ENCODE measurements at places on chromosomes 4 and X.

DNA sequence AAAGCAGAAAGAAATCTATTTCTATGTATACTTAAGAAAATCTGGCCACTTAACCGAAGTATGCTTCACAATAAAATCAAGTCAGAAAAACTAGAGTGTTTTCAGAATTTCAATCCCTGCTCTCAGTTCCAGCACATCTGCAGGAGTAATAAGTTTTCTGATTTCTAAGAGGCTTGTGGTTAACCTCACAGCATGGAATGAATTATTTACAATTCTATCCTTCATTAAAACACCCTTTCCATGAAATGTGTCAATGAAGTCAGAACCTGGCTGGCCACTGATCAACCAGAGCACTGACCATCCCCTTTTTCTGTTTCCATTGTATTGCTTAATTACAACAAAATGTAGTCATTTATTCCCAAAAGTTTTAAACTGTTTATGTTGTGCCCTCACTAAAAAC, 781.4 kb upstream of the INTU start:
- DNase-seq: peak; percentile 77

GRCh38 chr4:146674829-146675570, 36.3 kb downstream of the POU4F2 start:
- DNase-seq: no peak

DNA sequence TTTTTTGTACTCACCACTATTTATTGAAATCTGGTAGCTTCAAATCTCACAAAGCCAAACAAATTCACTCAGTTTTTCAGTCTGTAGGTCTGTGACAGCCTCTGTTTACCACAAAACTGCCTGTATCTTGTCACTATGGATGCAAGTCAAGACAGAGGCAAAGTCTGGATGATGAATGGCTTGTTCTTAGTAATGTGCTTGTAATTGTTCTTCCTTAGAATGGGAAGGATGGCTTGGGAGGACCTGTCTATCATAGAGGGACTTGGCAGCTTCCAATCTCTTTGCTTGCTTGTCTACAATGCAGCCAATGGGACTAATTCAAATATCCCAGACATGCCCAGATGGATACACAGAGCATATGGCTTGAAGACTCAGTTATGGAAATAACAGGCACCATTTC, 141.2 kb upstream of the SCML1 start:
- DNase-seq: no peak

DNA sequence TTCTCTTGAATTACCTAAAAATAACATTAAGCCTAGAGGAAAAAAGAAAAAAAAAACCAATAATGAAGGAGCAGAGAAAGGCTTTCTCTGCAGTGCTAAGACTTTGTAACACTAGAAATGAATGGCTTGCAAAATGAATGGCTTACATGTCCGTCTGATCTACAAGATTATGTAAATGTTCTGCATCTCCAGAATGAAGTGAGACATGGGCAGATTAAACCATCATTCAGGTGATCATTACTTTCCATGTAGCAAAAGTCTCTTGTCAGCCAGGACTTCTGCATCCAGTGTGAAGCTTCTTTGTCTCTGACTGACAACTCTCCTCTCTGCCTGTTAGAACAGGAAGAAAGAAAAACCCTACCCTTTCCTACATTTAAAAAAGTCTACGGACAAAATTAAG, 304.3 kb downstream of the LDB2 start:
- no peak for DNase-seq

DNA sequence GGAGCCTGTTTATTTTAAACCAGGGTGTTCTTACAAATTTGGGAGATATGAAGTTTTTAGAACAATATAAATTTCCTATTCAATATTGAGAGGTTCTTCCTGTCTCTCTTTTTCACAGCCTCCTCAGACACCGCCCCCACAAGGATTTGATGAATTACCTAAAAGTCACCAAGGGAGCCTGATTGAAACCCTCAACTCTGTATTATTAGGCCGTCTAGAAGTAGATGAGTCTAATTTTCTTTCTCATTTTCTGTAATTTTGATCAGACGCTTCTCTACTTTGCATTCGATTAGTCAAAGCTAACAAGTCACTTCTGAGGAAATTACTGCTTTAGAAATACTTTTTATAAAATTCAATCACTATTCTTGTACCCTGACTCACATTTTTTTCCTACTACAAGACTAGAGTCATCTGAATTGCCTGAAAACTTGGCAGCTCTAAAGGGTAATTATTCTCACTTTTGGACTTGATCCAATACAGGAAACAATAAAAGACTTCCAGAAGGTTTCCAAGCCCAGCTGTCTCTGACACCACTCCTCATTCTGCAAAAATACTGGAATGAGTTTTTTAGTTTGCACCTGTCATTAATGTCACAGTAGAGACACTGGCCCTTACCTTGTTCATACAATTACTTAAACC, 111.2 kb downstream of the ELOVL6 start:
- DNase-seq: peak; percentile 82

GRCh38 chr4:40238700-40239548, 42.1 kb downstream of the RHOH start:
- DNase-seq: no peak

- no peak for DNase-seq
Observed at GRCh38 chr4:173490256-173490655, 39.8 kb downstream of the HAND2 start.

DNA sequence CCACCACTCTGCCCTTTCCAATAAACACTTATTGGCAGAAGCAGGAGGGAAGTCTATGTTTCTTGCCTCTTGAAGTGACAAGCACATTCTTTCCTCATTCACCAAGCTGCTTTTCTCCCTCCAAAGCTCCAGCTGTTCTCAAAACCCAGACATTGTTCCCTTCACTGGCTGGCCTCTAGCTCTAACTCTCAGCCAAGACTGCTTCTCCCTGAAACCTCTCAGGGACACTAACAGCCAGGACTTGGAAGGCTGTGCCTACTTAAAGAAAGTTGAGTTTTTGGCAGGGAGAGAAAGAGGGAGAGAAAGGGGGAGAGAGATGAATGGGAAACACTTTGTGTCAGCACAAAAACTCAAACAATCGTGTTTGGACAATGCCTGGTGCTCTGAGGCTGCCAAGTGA, 99.5 kb downstream of the COX18 start:
- no peak for DNase-seq

DNA sequence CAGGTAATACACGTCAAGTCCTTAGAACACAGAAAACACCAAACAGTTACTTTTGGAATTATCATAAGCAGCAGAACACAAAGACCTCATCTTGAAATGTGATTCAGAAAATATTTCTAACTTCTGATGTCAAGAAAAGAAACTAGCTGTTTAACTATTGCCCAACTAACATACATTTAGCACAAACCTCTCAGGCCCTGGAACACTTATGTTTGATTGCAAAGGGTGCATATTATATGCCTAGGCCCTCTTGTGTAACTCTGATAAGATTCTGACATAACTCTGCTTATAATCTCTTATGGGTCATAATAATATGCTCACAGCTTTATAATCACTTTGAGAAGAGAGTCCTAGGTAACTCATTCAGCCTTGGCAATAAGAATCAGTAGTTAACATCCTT, 62.6 kb downstream of the TBC1D9 start:
- DNase-seq: no peak

GRCh38 chr4:98468709-98469108, 189.7 kb downstream of the TSPAN5 start:
- DNase-seq: no peak

DNA sequence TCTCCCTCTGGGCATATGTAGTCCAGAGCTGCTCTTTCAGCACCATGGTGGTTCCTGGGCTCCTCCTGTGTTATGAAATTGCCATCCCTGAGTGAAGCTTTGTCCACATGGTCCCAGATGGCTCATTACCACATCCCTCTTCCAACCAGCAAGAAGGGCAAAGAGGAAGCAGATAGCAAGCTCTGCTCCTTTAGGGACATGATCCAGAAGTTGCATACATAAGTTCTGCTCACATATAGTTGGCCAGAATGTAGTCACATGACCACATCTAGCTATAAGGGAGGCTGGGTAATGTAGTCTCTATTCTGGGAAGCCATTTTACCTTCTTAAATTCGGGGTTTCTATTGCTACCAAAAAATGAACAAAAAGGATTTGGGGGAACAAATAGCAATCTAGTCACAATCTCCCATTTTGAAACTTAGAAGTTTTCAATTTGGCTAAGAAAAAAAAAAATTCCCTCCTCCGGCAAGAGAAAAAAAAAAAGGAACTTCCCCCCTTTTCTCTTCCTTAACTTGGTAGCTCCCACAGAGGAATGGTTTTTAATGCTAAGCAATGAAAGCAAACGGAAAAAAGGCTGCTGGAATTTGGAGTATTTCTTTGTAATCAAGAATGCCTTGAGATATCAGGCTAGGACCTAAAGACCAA, 88.2 kb upstream of the USP9X start:
- DNase-seq: peak; percentile 45

DNA sequence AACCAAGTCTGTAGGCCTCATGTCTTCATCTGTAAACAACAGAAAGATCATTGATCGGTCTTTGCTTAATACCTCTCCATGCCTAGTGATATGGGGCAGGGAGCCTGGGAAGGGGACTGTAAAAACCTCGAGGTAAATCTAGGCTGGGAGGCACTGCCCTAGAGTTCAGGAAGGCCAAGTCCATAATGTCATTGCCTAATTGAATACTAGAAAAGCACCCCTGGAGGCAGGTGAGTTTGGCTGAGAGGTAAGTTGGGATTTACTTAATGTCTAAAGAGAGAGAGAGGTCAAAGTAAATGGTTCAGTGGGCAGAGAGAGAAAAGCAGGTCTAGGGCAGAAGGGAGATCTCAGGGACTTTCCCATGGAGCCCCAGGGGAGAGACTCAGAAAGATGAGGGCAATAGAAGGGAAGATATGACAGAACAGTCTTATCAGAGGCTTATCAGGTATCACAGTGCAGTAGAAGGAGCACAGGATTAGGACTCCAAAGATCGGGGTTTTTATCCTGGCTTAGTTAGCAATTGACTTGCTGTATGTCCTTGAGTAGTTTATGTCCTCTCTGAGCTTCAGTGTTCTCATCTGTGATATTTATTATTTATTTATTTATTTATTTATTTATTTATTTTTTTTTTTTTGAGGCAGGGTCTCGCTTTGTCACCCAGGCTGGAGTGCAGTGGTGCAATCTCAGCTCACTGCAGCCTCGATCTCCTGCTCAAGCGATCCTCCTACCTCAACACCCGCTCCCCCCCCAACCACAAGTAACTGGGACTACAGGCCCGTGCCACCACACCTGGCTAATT, 85.2 kb downstream of the SLC16A2 start:
- no peak for DNase-seq

- no peak for DNase-seq
Observed at GRCh38 chr4:121764702-121765367, at the start of gene SMIM43. Gene SMIM43, minus strand, starts transcription at chr4:121765164. Its CDS starts 59 bp downstream, at chr4:121765105.

DNA sequence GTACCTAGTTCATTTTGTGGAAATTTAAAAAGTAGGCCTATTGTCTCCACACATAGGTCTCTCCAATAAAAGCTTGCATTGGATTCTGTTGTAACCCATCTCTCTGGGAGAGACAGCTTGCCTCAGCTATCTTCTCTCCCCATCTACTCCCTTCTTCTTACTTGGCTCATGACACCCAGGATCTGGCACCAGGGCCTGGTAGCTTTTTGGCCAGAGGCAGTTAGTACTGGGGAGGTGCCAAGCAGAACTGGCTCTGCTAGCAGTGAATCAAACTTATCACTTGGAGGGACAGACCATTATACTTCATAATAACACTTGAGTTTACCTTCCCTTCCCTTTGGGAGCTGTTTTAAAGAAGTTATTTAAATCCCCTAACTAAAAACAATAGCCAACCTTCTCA, 31.8 kb downstream of the PLAC1 start:
- DNase-seq: no peak

GRCh38 chrX:150062292-150063137, 124.2 kb upstream of the EOLA2 start:
- DNase-seq: peak; percentile 73

- no peak for DNase-seq
Observed at GRCh38 chr4:22667332-22667940, 25.3 kb upstream of the GBA3 start.

DNA sequence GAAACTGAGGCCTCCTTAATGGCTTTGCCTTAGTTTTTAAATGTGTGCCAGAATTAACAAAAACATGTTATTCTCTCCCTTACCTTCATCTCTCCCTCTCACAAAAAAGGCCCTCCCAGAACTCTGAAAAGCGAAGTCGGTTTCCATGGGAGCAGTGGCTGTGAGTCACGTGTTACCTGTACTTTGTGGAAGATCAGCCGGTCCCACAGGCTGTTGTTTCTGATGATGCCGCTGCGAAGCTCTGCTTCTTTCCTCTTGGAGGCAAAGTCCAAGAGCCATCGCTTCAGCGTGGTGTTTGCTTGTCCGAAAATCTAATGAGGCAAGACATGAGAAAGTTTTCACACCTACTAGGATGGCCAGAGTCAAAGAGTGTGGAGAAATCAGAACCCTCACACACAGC, 32.5 kb upstream of the CENPU start:
- no peak for DNase-seq

GRCh38 chrX:47581731-47582647, at the start of gene TIMP1:
Gene TIMP1, plus strand, starts transcription at chrX:47582436. Its CDS starts 980 bp downstream, at chrX:47583416.
- peak; percentile 87 for DNase-seq

DNA sequence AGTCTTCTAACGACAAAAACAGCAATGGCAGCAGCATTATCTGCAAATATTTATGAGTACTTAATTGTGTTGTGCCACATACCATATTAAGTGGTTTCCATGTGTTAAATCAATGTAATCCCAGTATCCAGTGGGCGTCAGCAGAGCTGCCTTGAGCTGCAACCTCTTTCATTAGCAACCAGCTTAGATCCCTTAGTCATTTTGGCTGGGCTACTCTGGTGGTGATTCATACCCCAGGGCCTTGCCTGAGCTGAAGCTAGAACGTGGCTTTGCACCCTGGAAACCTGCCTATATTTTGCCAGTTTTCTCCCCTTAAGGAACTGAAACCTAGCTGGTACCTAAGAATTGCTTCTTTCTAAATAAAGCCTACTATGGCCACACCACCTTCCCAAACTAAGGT, 474.3 kb upstream of the FTHL17 start:
- DNase-seq: peak; percentile 47

- no peak for DNase-seq
Observed at GRCh38 chr4:147378780-147379179, 102.1 kb upstream of the EDNRA start.

- DNase-seq: peak; percentile 88
Observed at GRCh38 chrX:134670134-134670924, 12.1 kb upstream of the PLAC1 start.

- peak; percentile 26 for DNase-seq
Observed at GRCh38 chrX:52425775-52426174, 57.0 kb downstream of the XAGE2 start.

DNA sequence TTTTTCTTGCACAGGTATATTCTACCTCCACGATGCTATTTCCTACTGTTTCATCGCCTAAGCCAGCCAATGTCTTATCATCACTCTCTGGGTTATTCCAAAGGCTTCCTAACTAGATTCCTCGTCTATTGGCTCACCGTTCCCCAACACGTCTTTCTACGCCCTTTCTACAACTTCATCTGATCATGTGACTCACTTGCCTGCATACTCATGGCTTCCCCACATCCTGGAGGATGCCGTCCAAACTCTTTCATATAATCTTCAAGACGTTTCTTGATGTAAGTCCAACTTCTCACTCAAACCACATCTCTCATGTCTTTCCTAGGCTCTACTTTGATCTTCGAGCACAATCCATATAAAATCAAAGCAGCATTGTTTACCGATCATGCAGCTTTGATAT, 322.0 kb upstream of the PPARGC1A start:
- DNase-seq: no peak

- no peak for DNase-seq
Observed at GRCh38 chr4:68693325-68694075, 23.0 kb upstream of the UGT2B15 start.
